Esophagus muscularis mucosa (tissue), 4 donors: ENCODE measurements at places on chromosomes 7 and 10. TPM values are rescaled to one million over a fixed set of nuclear protein-coding genes. Genes with fewer than 3 reads are reported as not detected.

GIMAP6 gene
- 37.4 TPM for total RNA-seq

CALML5 gene
- total RNA-seq = not detected

DNA sequence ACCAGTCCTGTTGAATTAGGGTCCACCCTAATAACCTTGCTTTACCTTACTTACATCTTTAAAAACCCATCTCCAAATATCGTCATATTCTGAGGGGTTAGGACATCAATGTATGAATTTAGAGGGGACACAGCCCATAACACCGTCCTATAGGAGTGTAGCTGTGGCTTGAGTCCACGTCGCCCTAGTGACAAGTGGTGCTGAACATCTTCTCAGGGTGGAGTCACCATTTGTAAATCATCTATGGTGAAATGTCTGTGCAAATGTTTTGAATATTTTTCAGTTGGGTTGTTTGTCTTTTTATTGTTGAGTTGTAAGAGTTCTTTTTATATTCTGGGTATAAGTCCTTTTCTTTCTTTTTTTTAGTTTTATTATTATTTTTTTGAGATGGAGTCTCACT lies 5.2 kb upstream of the PRAP1 start:
- no peak for DNase-seq
- no peak overlapping the region for H3K27ac ChIP-seq
- H3K4me1 ChIP-seq = no peaks in the 10 kb centered on the region
- H3K36me3 ChIP-seq = no peaks in the 10 kb centered on the region
- no peak overlapping the region for H3K4me3 ChIP-seq

- no peaks in the 10 kb centered on the region for H3K27me3 ChIP-seq
Observed at GRCh38 chr10:44977287-44978212, 1.1 kb downstream of the DEPP1 start.

ZNF394 gene
- 31.6 TPM for total RNA-seq

- H3K4me1 ChIP-seq = no peaks in the 10 kb centered on the region
- H3K4me3 ChIP-seq = no peak overlapping the region
- no peaks in the 10 kb centered on the region for H3K36me3 ChIP-seq
- H3K27ac ChIP-seq = no peak overlapping the region
Observed at GRCh38 chr10:116115036-116115641, 157.9 kb downstream of the GFRA1 start.

KLF6 gene
- total RNA-seq = 114 TPM

DNA sequence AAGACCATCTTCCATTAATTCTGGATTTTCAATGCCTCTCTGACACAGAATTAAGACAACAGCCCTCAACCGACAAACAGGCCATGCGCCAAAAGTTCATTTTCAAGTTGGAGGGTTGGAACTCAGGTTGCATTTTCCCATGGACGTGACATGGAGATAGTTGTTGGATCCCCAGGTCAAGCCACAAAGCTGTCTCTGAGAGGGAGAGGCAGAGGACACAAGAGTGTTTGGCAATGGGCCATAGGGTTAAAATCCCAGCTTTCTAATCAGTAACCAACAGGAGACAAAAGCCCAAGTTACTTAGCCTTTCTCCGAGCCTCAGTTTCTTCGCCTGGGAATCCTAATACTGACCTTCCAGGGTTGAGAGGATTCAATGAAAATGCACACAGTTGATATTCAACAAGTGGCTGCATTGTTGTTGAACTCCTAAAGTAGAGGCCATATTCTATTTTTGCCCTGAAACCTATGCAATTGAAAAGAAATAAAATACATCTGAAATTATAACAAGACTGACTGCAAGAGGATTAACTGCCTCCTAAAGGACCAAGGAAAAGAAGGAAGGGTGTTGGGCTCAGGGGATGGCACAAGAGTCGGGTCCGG lies 44.3 kb downstream of the SORBS1 start:
- no peak for DNase-seq
- H3K4me3 ChIP-seq = no peak overlapping the region
- peak overlapping the region; percentile 91 for H3K27ac ChIP-seq
- H3K4me1 ChIP-seq = peaks cover 77% of the 10 kb centered on the region

GRCh38 chr7:135257790-135258189 lies 24.2 kb downstream of the STRA8 start:
- no peak overlapping the region for H3K4me3 ChIP-seq
- peaks cover 18% of the 10 kb centered on the region for H3K4me1 ChIP-seq
- no peaks in the 10 kb centered on the region for H3K36me3 ChIP-seq
- H3K27ac ChIP-seq = no peak overlapping the region

- DNase-seq = no peak
- no peaks in the 10 kb centered on the region for H3K4me1 ChIP-seq
- H3K36me3 ChIP-seq = peaks cover 85% of the 10 kb centered on the region
- no peak overlapping the region for H3K4me3 ChIP-seq
- H3K27ac ChIP-seq = no peak overlapping the region
Observed at GRCh38 chr7:99010281-99010680, 131.9 kb downstream of the TRRAP start.

DNA sequence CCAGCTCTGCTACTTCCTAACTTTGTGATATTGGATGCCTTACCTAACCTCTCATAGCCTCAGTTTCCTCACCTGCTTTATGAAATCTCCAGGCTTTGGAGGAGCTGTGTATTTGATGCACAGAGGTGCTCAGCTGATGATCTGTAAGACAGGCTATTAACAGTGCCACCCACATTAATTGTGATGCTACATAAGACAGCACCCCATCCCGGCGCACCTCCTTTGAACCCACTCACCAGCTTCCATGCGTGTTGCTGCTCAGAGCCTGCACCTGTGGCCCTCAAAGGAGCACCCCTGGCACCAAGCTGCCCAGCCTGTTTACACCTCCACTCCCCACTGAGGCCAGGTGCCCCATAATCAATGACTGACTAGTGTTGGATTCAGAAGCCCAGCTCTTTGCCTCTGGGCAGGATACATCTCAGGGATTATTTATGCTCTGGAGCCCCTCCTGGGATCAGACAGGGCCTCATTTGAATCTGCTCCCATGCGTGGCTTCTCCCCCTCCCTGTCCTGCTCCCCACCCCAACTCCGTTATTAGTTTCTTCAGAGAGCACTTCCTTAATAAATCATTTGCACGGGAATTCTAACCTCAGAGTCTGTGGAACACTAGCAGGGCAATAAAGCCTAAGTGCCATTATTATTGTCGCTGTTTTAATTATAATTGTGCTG lies 87.7 kb downstream of the GFRA1 start:
- H3K36me3 ChIP-seq = no peaks in the 10 kb centered on the region
- no peak for DNase-seq
- no peak overlapping the region for H3K27ac ChIP-seq
- no peak overlapping the region for H3K4me3 ChIP-seq

- DNase-seq = no peak
- H3K36me3 ChIP-seq = no peaks in the 10 kb centered on the region
- no peaks in the 10 kb centered on the region for H3K4me1 ChIP-seq
Observed at GRCh38 chr10:26944261-26944882, 83.6 kb upstream of the ABI1 start.

CARD11 gene
- 0.42 TPM for total RNA-seq

GRCh38 chr10:78955206-78955605 lies 113.6 kb upstream of the ZMIZ1 start:
- H3K27me3 ChIP-seq = no peaks in the 10 kb centered on the region
- H3K36me3 ChIP-seq = no peaks in the 10 kb centered on the region
- H3K27ac ChIP-seq = no peak overlapping the region
- peaks cover 34% of the 10 kb centered on the region for H3K4me1 ChIP-seq
- no peak for DNase-seq

DNA sequence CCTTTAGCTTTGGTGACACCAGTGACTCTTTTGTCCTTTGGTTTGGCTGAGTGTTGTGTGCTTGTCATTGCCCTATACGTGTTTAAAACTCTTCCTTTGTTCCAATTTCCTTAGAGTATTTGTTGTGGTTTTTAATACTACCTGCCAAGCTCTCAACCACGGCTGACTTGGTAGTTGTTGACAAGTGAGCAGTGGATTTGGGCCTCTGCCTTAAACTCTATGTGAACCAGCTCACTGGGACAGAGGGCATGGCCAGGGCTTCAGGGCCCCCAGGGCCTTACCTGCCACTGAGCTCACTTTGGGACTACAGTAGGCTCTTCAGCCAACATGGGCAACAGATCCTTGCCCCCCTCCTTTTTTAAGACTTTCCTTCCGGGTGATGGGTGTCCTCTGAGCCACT lies 9.6 kb upstream of the DMBT1 start:
- H3K4me3 ChIP-seq = no peak overlapping the region
- H3K36me3 ChIP-seq = no peaks in the 10 kb centered on the region
- H3K4me1 ChIP-seq = no peaks in the 10 kb centered on the region
- no peaks in the 10 kb centered on the region for H3K27me3 ChIP-seq
- DNase-seq = no peak

DNA sequence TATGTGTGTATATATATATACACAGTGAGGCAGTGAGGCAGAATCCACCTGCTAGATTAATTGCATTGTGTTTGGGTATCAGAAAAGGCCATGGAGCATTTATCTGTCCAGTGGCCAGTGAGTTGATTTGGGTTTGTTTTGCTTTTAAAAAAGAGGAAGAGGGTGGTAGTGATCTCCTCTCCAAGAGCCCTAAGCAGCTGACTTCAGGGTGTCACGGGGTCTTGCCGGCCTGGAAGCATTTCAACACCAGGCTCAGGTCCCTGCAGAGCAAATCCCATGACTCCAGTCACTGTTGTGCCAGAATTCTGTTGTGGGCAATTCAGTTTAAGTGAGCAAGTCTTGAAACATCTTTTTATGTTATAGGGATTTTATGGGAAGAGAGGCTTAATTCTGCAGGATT lies 30.6 kb upstream of the GPNMB start:
- no peaks in the 10 kb centered on the region for H3K27me3 ChIP-seq
- H3K27ac ChIP-seq = no peak overlapping the region
- no peaks in the 10 kb centered on the region for H3K4me1 ChIP-seq
- no peak overlapping the region for H3K4me3 ChIP-seq

SNX8 gene
- total RNA-seq = 7.9 TPM

DNA sequence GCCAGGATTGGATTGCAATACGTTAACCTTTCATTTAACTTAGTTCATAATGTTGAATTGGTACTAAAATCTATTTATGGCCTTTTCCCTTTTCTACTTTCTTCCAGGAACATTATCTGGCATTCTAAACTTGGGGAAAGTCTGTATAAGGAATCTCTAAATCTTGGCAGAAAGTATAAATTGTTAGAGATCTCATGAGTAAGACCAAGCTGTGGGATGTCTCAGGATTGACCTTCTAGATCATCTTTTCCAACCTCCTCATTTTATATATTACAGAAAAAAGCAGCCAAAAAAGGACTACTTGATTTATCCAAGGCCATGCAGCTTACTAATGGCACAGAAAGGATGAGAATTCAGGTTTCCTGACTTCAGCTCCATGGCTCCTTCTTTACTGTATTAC lies 598.3 kb downstream of the INHBA start:
- no peaks in the 10 kb centered on the region for H3K4me1 ChIP-seq
- H3K27me3 ChIP-seq = no peaks in the 10 kb centered on the region
- no peak overlapping the region for H3K27ac ChIP-seq
- no peak overlapping the region for H3K4me3 ChIP-seq

- no peak overlapping the region for H3K4me3 ChIP-seq
- H3K36me3 ChIP-seq = no peaks in the 10 kb centered on the region
- no peak overlapping the region for H3K27ac ChIP-seq
- no peaks in the 10 kb centered on the region for H3K27me3 ChIP-seq
Observed at GRCh38 chr10:129494740-129495139, 27.7 kb downstream of the MGMT start.

CPVL gene
- total RNA-seq = 9.6 TPM

SPDYE16 gene
- not detected for total RNA-seq

DNA sequence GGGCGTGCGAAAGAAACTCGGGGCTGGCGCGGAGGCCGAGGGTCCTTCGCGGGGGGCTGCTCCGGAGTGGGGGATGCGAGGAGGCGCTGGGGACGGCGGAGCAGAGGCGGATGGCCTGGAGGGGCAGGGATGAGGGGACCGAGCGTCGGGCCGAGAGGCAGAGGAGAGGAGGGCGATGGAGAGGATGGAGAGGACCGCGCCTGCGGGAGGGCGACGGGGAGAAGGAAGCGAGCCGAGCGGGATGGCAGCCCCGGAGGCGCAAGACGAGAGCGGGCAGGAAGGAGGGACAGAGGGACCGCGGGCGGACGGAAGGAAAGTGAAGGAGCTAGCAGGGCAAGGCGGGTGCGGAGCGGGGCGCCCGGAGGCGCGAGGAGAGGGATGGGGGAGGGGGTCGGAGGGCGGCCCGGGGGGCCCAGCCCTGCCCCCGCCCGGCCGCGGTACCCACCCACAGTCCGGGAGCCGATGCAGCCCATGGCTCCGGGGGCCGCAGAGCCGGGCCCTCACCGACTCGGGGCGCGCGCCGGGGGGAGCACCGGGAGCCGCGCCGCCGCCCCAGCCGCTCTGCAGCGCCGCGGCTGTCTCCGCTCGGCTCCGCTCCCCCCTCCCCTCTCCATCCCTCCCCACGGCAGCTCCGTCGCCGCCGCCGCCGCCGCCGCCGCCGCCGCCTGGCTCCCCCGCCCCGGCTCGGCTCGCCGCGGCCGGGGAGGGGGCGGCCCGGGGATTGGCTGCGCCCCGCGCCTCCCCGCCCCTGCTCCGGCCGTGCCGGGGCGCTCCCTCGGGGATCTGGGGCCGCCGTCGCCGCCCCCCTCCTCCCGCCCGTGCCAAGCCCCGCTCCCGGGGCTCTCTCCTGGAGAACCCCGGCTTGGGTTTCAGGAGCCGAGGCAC lies at the start of gene FAM131B:
TSS of gene FAM131B (minus strand) at position 583 of the 885 bp plus-strand sequence. CDS start at position 473, 110 bp downstream.
- DNase-seq = no peak
- H3K4me3 ChIP-seq = peak within 1 kb of the TSS; percentile 59
- H3K36me3 ChIP-seq = no peaks in the 10 kb centered on the region
- peaks cover 24% of the 10 kb centered on the region for H3K27me3 ChIP-seq
- H3K27ac ChIP-seq = peak within 1 kb of the TSS; percentile 40

GRCh38 chr7:16741676-16742075 lies 11.9 kb upstream of the TSPAN13 start:
- no peaks in the 10 kb centered on the region for H3K27me3 ChIP-seq
- no peak for DNase-seq
- no peak overlapping the region for H3K4me3 ChIP-seq
- no peak overlapping the region for H3K27ac ChIP-seq
- no peaks in the 10 kb centered on the region for H3K4me1 ChIP-seq

GRCh38 chr7:23469150-23469960 lies 936 bp downstream of the IGF2BP3 start:
- DNase-seq = peak; percentile 60
- peaks cover 99% of the 10 kb centered on the region for H3K27me3 ChIP-seq
- peak overlapping the region; percentile 41 for H3K4me3 ChIP-seq
- no peaks in the 10 kb centered on the region for H3K36me3 ChIP-seq
- H3K27ac ChIP-seq = no peak overlapping the region

GRCh38 chr10:50260791-50261281 lies 9.5 kb upstream of the ASAH2 start:
- H3K27me3 ChIP-seq = no peaks in the 10 kb centered on the region
- no peaks in the 10 kb centered on the region for H3K4me1 ChIP-seq
- no peak for DNase-seq
- no peak overlapping the region for H3K27ac ChIP-seq
- H3K4me3 ChIP-seq = no peak overlapping the region
- H3K36me3 ChIP-seq = no peaks in the 10 kb centered on the region

- peaks cover 83% of the 10 kb centered on the region for H3K4me1 ChIP-seq
- no peak for DNase-seq
- H3K36me3 ChIP-seq = peaks cover 39% of the 10 kb centered on the region
- H3K27ac ChIP-seq = peak overlapping the region; percentile 100
- peak overlapping the region; percentile 96 for H3K4me3 ChIP-seq
- no peaks in the 10 kb centered on the region for H3K27me3 ChIP-seq
Observed at GRCh38 chr10:102649797-102650654, 5.7 kb downstream of the TRIM8 start.

CNTNAP2 gene
- total RNA-seq = 2.9 TPM

- no peak overlapping the region for H3K4me3 ChIP-seq
- H3K27me3 ChIP-seq = no peaks in the 10 kb centered on the region
- no peak for DNase-seq
- H3K4me1 ChIP-seq = peaks cover 7% of the 10 kb centered on the region
- H3K36me3 ChIP-seq = no peaks in the 10 kb centered on the region
Observed at GRCh38 chr10:6300106-6300783, 97.5 kb downstream of the PFKFB3 start.

- no peaks in the 10 kb centered on the region for H3K36me3 ChIP-seq
- no peak overlapping the region for H3K27ac ChIP-seq
- no peaks in the 10 kb centered on the region for H3K4me1 ChIP-seq
- no peaks in the 10 kb centered on the region for H3K27me3 ChIP-seq
- H3K4me3 ChIP-seq = no peak overlapping the region
Observed at GRCh38 chr10:14385596-14386593, 55.2 kb upstream of the FRMD4A start.

CALML3 gene
- total RNA-seq = not detected
